ENCODE measurements at places on chromosomes 2 and 18.

DNA sequence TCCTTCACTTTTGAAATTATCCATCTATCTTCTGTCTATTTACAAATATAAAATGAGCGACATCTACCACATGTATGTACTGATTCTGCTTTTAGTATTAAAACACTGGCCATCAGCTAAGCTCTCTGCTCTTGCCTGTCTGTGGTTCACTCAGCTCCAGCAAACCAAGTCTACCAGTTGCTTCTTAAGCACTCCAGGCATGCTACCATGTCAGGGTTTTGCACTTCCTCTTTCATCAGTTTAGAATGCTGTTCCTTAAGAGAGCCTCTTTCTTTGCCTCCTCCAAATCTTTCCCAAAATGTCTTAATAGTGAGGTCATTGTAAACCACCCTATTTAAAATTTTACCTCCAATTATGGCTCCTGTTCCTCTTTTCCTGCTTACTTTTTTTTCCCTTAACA lies 59.5 kb downstream of the SCN3A start:
- no peak for DNase-seq

- DNase-seq, result no peak
Observed at GRCh38 chr2:128420776-128421175, 102.1 kb upstream of the HS6ST1 start.

DNA sequence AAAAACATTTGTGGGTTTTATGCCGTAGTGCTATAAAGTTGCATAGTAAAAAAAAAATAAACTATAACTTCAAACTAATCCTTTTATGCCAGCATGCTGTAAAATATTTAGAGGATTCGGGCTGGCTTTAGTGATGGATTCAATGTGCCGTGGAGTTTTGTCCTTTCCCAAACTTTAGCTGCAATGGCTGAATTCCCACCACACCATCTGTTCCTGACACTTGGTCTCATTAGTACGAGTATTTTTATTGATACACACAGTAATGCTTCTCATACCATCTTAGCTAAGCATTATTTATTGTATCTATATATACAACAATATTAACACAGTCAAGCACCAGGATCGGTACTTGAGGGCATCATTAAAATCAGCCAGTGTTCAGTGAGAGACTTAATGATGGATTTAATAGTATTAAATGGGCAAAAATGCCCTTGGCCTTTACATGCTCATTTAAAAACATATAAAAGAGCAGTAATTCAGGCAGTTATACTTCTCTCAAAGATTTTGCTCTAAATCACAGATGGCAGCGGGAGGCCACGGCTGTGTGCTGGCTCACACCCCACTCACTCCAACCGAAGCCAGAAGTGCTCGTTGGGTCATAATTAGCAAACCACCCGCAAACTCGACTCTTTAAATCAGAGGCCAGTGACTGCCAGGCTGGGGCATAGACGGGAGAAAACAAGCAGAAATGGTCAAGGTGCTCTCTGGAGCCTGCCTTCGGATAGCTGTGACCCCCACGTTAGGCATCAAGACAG lies 297.0 kb upstream of the REV1 start:
- DNase-seq, result no peak

- DNase-seq, result no peak
Observed at GRCh38 chr2:19664646-19665045, 237.1 kb downstream of the TTC32 start.

DNA sequence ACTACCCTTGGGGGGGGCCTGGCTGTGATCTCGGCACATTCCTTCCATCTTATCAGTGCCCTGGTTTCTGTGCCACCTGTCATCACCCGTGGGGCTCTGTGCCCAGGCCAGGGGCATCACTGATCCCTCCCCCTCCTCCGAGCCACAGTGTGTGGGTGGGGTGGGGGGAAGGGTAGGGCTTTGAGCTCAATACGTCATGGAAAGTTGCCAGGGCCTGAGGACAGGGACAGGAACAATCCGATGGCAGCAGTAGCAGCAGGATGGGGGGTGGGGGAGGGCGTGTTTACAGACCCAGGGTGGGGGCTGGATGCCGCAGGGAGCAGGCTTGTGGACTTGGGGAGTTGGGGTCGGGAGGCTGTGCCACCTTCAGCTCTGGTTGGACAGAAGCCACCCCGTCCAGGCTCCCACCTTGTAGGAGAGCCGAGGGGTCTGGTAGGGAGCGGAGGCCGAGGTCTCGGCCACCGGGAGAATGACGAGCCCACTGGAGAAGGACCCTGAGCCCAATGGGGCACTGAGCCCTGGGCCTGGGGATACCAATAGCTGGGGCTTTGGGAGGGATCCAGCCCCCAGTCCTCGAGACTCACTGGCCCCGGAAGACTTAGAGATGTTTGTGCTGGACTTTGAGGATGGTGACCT lies 3.5 kb downstream of the SLC4A3 start:
- no peak for DNase-seq

GRCh38 chr2:55097461-55098410 lies 47.5 kb upstream of the RTN4 start:
- no peak for DNase-seq

- DNase-seq, result no peak
Observed at GRCh38 chr2:232410238-232410900, 3.7 kb downstream of the ALPG start.

GRCh38 chr2:215921895-215922294 lies 91.5 kb downstream of the MREG start:
- DNase-seq, result no peak

DNA sequence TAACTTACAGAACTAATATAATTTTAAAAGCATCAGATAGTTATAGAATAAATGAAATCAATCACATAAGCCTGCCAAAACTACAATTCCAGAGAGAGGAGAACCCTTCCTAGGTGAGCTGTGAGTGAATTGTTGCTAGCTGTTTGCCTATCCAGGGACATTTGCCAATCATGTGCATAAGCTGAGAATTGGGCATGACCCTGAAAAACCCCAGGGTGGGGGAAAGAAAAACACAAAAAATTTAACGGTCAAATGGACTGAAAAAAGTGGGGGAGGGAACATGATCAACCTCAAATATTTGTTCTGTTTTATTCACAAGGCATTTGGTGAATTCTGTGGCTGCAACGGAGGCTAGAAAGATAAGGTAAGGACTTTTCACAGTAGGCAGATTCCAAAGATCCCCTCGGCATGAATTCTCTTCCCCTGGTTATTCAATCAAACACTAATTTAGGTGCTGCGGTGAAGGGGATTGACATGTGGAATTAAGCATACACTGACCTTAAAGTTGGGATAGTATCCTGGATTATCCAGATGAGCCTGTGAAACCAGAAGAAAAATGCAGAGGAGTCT lies 203.9 kb upstream of the RGPD4 start:
- DNase-seq, result no peak

DNA sequence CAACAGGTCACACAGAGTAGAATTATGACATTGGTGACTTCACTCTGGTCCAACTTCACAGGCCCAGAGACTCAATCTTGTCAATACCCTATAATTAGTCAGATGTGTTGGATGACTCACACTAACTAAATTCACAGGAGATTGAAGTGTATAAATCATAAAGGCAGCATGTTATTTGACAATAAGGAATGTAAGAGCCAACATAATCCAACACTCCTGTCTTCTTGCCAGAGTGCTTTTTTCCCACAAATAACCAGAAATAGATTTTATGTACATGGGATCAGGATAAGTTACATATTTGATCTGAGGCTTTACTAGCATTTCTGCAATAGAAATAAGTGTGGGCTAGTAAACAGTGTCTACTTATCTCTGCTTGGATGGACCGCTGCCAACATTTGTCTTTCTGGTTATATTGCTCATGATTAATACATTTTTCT lies 42.2 kb upstream of the ZSWIM2 start:
- DNase-seq, result no peak

DNA sequence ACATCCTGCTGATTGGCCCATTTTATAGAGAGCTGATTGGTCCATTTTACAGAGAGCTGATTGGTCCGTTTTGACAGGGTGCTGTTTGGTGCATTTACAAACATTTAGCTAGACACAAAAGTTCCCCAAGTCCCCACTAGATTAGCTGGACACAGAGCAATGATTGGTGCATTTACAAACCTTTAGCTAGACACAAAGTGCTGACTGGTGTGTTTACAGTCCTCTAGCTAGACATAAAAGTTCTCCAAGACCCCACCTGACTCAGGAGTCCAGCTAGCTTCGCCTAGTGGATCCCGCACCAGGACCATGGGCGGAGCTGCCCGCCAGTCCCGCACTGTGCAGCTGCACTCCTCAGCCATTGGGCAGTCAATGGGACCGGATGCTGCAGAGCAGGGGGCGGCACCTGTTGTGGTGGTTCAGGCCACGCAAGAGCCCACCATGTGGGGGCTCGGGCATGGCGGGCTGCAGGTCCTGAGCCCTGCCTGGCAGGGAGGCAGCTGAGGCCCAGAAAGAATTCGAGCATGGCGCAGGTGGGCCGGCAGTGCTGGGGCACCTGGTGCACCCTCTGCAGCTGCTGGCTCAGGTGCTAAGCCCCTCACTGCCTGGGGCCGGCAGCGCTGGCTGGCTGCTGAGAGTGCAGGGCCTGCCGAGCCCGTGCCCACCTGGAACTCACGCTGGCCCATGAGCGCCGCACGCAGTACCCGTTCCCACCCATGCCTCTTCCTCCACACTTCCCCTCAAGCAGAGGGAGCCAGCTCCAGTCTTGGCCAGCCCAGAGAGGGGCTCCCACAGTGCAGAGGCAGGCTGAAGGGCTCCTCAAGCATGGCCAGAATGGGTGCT lies 713.2 kb upstream of the GYPC start:
- DNase-seq, result no peak

DNA sequence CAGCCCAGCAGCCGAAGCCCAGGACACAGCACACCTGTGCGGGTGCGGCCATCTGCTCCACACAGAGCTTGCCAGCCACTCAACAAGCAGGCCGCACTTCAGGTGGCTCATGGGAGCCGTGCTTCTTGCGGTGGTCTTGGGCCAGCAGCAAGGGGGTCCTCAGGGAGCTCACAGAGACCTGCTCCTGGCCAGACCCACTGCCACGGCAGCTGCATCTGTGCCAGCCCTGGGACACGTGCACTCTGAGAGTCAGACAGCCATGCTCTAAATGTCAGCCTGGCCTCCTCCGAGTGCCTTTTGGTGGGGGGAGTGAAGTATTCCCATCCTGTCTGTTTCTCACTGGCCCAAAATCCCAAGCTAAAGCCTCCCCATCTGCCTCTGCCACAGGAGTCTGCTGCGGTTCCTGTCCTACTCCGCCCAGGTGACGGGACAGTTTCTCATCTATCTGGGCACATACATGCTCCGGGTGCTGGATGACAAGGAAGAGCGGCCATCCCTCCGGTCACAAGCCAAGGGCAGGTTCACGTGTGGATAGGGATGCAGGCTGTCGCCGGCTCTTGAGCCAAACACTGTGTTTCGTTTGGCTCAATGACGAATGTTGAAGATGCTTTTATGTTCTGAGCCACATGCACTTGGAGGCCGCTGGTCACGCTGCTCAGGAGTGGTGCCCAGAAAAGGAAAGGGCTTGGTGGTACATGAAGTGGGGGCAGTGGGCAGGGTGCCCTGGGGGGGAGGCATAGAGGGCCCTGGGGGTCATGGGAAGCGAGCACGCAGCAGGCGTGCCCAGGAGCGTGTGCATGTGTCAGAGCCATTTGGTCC lies 22.8 kb downstream of the CIDEA start:
- no peak for DNase-seq

DNA sequence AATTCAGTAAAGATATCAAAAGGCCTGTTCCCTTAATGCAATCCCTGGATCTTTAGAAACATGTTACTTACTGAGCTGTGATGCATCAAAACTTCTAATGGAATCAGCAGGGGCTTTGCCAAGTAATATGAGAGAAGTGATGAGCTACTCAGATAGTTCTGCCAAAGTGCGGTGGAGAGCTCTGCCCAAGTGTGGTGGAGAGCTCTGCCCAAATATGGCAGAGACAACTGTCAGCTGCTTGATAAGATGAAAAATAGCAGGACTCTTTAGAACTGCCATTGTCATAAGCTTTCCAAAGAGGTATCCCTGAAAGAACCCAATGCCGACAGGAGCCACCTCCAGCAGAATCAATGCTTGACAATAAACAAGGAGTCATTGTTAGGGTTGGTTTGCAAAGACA lies 167.9 kb upstream of the SLC39A10 start:
- DNase-seq, result no peak

- DNase-seq, result no peak
Observed at GRCh38 chr2:150609831-150610582, 122.5 kb upstream of the RND3 start.

DNA sequence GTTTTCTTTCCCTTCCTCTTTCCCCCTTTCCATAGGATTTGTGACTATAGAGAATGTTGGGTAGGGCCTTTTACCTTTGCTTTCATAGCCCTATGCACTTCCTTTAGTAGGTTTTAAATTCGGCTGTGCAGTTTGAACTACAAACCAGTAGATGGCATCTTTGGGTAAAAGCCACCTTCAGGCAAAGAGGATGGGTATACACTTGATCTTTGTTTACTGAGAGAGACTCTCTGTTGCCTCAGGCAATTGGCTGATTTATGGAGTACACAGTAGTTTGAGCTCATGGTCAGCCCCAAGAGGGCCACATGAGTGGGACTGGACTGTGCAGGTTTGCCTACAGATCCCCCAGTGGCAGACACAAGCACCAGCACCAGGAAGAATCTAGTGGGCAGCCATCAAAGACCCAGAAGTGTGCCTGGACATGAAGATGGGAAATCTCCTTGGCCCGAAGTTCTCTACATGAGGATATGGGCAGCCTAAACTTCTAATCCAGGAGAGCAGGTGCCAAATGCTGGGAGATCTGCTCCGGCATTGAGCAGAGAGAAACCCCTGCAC lies 1304.3 kb upstream of the DDX18 start:
- peak; percentile 13 for DNase-seq

GRCh38 chr18:73976433-73976832 lies 171.2 kb downstream of the FBXO15 start:
- no peak for DNase-seq

- DNase-seq, result no peak
Observed at GRCh38 chr2:31324016-31324633, 90.2 kb downstream of the EHD3 start.

DNA sequence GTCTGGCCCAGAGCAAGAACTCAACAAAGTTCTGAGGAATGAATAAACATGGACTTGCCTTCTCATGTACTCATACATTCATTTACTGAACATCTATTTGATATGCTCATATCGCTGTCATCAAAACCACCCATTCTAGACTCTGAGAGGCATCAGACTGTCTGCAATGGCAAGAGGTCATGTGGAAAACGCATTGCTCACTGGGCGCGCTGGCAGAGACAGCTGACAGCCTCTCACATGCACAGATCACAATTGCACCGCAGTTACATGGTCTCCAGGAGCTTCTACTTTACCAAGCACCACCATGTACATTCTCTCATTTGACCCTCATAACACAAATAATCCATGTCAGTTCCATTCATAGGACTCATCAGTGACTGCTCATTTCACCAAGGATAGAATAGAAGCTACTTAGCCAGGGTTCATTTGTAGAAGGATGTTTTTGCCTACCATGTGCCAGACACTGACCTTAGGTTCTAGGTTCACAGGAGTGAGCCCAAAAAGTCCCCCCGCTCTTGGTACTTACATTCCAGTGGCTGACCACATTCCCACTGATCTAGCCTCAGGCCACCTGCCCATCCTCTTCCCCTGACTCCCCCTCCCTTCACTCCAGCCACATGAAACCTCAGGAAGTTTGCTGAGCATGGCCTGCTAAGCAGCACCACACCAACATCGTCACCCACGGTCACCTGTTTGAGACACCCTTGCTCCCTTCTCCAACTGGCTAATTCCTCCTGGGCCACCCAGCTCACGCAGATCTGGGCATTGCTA lies 6.1 kb downstream of the FAM124B start:
- DNase-seq, result no peak

- no peak for DNase-seq
Observed at GRCh38 chr2:130720528-130720927, 8.3 kb upstream of the GPR148 start.

GRCh38 chr2:57542081-57542480 lies 504.5 kb upstream of the VRK2 start:
- no peak for DNase-seq

Measured in NCI-H1105 (cell line).